Neuronal stem cell (in vitro differentiated cells): ENCODE measurements at places on chromosomes 4 and X.

DNA sequence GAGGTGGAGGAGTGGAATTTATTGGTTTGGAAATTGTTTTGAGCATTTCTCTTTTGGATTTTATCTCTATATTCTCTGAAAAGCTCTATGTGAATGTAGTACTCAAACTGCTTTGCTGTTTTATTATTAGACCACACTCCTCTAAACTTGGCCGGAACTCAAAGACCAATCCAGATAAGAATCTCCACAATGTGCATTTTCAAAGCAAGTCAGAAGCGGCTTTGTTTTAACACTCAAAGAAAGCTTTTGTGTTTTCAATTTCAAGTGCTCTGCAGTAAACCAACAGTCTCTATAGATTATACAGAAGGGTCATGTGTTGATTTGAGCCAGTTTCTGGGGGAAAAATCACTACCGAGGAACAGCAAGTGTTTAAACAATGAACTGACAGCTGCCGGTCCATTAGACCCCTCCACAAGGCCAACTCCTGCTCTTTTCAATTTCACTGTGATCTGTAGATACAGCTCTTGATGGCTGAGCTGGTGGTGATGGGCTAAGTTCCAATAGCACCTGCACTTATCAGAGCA, 79.4 kb downstream of the FTHL17 start:
- DNase-seq = no peak

GRCh38 chr4:11618666-11619282, 190.1 kb upstream of the HS3ST1 start:
- no peak for DNase-seq

GRCh38 chrX:136196691-136197155, 49.4 kb downstream of the FHL1 start:
- DNase-seq = no peak

- DNase-seq = no peak
These were observed 110.4 kb downstream of the SLIT2 start for GRCh38 chr4:20362148-20362547.
